Tongue (tissue), 3 donors: ENCODE measurements at places on chromosomes 3 and 15. TPM values are rescaled to one million over a fixed set of nuclear protein-coding genes. Genes with fewer than 3 reads are reported as not detected.
A peak's percentile ranks its signal among the peaks of the same experiment; 100 is the strongest.

DNA sequence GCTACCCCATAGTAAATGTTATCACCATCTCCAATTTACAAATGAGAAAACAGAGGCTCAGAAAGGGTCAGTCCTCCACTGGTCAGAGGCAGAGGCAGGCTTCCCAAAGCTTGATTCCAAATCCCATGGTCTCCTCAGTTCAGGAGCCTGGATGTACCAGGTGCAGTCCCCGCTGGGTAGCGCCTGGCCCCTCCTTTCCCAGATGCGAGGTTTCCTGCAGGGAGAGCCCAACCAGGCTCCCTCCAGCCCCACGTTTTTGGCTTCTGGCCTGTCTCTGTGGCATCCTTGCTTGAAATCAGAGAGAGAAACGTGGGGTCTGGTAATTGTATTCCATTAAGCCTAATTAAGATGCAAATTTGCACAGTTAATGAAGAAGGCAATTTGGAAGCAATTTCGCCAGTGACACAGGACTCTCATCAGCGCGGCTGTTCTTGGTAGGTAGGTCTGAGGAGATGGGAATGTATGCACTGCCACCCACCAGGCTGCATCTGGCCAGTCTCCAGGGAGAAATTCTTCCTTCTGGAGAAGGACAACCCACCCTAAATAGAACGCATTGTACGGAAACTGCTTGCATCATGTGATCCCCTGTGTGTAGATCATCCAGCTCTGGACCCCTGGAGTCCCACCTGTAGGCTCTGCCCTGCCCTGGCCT lies 50.5 kb downstream of the HRH1 start:
- no peak for DNase-seq

GRCh38 chr3:84738086-84738485 lies 220.7 kb upstream of the CADM2 start:
- no peak for DNase-seq

DNA sequence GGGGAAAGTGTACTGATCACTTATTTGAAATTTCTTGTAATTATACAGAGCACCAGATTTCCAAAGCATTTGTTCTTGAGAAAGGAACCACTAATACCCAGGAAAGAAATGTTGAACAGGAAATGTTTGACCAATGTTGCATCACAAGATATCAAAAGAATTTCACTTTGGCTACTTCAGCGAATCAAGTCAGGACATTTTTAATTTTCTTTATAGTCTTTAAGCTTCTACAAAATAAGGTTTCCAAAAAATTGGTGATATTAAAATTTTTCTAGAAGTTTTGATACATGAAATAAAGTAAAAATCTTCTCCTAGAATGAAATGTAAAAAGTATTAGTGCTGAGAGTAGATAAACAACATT lies 421.9 kb downstream of the MECOM start:
- DNase-seq: no peak

DNA sequence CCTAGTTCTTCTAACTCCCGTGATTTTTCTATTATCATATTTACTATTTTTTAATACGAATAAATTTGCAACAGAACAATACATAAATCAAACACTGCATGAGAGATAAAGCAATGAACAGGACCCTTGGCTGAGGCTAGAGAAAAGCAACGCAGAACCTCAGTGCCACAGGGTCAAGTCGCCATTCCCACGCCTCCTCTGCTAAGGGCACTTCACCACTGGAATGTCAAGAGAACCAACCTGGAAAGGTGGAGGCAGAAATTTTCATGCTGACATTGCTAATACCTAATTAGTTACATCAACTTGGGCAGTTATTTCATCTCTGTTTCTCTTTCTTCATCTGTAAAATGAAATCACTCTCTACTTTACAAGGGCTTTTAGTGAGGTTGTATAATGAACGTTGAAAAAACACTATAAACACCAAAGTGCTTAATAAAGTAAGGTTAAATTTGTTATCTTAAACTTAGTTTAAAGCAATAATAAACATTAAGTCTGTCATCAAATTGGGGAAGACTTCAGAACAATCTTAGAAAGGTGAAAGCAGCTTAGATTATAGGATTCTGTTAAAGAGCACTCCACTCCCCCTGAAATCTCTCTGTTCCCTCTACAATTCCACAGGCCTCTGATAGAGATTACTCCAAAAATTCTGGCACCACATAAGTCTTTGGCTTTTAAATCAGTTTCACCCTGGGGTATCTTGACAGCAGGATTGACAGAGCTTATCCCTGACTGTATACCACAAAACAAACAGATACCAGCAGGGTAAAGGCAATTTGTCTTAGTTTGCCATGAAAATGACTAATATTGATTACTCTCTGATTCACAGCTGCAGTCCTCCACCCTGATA lies 41.9 kb downstream of the PLCH1 start:
- DNase-seq: no peak

- no peak for DNase-seq
These were observed 55.0 kb upstream of the SOX14 start for GRCh38 chr3:137709011-137709601.

DNA sequence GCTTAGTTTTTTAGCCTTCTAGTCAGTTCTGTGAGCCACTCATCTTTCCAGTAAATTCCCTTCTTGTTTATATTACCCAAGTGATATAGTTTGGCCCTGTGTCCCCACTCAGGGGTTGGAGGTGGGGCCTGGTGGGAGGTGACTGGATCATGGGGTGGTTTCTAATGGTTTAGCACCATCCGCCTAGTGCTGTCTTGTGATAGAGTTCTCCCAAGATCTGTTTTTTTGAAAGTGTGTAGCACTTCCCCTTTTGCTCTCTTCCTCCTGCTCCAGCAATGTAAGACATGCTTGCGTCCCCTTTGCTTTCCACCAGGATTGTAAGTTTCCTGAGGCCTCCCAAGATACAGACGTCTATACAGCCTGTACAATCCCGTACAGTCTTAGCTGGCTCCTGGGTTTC lies 53.7 kb upstream of the INO80 start:
- no peak for DNase-seq

GRCh38 chr15:68584756-68585573 lies 6.2 kb downstream of the CORO2B start:
- DNase-seq: peak; percentile 69

DNA sequence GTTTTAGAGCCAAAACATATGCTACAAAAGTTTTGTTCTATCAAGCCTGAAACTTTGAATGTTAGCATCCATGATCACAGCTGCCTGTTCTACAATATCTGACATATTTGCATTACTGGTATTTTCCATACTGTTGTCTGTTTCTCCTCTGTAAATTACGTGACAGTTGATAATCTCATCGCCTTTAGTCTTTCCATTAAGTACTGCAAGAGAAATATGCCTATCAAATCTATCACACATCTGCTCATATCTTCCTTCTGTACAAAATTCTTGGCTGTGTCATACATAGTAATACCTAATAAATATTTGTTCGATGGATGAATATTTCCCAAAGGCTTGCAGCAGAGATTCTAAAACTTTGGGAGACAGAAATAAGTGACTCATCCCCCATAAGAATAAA lies 717.3 kb downstream of the OTOL1 start:
- DNase-seq: peak; percentile 9

DNA sequence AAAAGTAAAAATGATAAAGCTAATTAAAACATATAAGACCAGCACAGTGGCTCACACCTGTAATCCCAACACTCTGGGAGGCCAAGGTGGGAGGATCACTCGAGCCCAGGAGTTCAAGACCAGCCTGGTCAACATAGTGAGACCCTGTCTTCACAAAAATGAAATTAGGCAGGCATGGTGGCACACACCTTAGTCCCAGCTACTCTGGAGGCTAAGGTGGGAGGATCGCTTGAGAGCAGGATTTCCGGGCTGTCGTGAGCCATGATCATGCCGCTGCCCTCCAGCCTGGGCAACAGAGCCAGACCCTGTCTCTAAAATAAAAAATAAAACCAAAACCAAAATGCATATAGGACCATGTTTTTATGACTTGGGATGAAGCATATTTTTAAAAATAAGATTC lies 4.8 kb upstream of the PRSS50 start:
- no peak for DNase-seq

DNA sequence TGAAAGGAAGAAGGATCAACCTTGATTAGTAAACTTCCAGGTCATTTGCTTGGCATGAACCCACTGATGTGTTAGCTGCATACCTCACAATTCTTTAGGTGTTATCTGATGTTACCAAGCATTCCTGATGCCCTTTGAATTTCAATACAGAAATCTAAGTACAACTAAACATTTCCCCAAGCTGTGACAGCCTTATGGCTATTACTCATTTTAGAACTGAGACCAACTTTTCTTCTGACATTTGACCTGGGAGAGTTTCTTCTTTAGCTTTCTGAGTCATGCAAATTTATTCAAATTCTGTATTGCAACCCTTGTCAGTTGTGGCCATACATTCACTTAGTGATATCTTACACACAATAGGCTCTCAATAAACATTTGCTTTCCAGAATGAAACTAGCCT lies 124.3 kb downstream of the TIGIT start:
- DNase-seq: no peak

- DNase-seq: no peak
These were observed at the start of gene EOMES for GRCh38 chr3:27721717-27722564. TSS of gene EOMES (minus strand) at chr3:27722323. CDS start at chr3:27722294, 29 bp downstream.

DNA sequence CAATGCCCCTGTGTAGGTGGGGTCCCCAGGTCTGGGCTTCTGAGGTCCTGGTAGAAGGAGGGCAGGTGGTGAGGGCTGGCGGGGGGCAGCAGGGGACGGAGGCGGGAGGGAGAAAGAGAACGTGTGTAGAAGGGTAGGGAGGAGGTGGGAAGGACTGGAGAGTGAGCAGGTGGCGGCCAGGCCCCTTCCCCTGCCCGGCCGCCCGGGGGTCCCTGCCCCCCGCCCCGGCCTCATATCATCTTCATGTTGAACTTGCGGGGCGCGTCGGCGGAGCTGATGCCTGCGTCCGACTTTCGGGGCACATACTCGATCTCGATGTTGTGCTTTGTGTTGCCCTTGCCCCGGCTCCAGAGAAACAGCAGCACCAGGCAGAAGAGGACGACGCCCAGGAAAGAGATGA lies 18.9 kb downstream of the LINGO1 start:
- no peak for DNase-seq

- DNase-seq: no peak
These were observed 304.8 kb upstream of the STAC start for GRCh38 chr3:36075491-36075890.

DNA sequence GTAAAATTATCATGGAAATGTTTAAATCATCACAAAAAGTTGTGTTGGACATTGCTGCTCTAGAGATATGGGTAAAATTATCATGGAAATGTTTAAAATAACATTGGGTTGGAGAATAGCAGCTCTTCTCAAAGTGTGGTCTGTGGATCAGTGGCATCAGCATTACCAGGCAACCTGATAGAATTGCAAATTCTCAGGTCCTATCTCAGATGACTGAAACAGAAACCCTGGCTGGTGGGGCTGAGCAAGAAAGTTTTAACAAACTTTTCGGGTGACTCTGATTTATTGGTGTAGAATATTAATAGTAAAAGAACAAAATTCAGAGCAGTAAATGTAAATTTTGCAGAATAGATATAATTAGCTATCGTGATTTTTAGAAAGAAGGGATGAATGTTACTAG lies 28.9 kb downstream of the NXPE3 start:
- DNase-seq: no peak

DNA sequence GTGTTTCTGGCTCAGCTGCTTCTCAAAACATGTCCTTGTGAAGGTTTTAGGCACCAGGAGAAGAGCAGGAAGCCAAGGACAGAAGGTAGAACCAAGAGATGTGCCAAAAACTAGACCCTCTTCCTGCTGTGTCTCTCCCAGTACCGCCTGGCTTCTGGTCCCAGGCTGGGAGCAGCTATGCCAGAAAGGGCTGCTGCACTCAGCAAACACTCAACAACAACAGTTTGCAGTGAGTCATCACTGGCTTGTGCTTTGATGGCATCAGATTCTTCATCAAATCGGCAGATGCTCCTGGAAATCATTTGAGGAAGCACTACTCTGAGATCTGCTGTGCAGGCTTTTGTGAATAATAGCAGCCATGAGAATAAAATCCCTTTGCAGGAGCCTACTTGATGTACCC lies 63.2 kb downstream of the DGKG start:
- no peak for DNase-seq

DNA sequence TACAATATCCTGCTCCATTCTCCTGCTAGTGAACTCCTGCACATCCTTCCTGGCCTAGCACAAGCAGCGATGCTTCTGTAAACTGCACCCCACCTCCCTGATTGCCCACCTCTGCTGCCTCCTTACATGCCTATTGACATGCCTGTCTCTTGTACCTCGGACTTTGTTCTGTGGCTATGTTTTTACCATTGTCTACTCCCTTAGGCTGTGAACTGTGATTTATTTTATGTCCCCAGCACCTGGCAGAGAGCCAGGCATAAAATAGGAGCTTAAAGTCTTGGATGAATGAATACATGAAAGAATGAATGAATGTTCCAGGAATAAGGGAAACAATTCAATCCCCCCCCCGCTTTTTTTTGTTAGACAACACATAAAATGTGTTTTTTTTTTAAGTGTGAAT lies 210.0 kb downstream of the MYRIP start:
- DNase-seq: no peak

DNA sequence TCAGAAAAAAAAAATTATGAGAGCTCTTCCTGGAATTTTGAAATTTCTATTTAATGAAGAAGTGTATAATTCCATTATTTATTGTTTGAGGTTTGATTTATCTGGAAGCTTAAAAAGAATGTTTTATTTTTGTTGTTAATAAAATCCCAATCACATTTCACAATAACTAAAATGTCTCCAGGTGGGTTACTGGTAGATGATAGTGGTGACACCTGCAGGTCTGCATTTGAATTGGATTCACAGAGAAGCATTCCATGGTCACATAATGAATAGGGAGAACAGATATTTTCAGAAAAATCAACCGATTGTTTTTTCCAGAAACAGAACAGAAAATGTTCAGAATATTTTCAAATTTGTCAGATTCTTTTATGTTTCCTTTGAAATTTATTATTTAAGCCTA lies 48.3 kb downstream of the ASB7 start:
- DNase-seq: no peak

GRCh38 chr15:60835974-60836373 lies 357.0 kb upstream of the ICE2 start:
- DNase-seq: no peak

DNA sequence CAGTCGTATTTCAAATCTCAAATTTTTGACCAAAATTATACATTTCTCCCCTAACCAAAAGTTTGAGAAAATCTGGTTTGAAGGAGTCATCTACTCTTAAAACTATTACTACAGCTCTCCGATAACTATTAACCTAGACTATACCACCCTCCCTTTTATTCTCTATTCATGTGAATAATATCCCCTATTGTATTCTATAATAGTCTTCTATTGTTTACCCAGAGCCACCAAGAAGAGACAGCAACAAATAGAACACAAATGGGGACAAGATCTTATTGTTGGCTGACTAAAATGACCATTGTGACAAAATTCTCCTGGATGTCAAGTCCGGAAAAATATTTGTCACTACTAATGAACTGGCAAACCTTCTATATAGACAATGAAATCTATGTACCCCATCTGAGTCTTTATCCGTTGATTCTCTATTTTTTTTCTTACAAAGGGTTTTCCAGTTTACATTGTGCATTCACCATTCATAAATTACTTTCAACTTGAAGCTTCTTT lies 618.0 kb downstream of the CADM2 start:
- DNase-seq: no peak

- DNase-seq: no peak
These were observed 74.5 kb downstream of the NR1D2 start for GRCh38 chr3:24019585-24019984.

- no peak for DNase-seq
These were observed 87.9 kb downstream of the ARPP21 start for GRCh38 chr3:35727179-35727578.

PLCB2 gene
- 8.7 TPM for total RNA-seq

TNNC1 gene
- 352 TPM for total RNA-seq

COPB2 gene
- total RNA-seq: 92.1 TPM

MBNL1 gene
- 210 TPM for total RNA-seq

DNAH12 gene
- total RNA-seq: 0.21 TPM

CLDND1 gene
- total RNA-seq: 139 TPM

CCDC71 gene
- total RNA-seq: 16.8 TPM
